ENCODE measurements at places on chromosomes 2 and 18.

DNA sequence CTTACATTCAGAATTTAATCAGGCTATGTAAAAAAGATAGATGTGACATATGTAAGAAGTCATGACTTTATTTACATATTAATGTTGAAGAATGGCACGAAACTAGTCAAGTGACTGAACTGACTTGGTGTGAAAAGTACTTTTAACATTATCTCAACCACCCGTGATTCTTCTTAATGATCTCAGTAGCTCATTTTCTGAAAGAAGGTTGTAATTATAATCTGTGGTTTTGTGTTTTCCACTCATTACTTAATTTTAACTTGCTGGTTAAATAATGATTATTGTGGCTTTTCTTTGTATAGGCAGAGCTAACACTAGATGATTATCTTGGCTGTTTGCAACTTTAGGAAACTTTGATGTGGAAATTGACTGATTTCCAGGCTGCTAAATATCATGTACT, 18.5 kb downstream of the KCNJ13 start:
- no peak for DNase-seq

GRCh38 chr2:181140928-181141327, 160.5 kb downstream of the UBE2E3 start:
- no peak for DNase-seq

DNA sequence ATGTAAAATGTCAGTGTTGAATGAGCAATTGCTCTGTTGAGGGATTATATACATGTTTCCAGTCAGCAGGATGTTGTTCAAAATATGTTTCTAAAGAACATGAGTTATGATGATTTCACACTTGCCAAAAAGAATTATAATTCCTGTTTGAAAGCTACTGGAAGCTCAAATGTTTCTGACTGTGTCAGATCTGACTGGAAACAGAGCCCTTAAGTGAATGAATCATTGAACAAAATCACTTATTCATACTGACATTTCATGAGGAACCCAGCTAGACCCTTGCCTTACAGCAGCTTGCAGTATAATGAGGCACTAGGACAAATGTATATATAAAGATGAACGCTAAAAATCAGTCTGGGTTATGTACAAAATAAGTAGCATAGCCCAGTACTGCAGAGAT, 35.4 kb upstream of the ITGAV start:
- DNase-seq: no peak

- no peak for DNase-seq
These were observed 373.5 kb upstream of the MYT1L start for GRCh38 chr2:2704428-2705090.

GRCh38 chr2:1594123-1594372, 150.3 kb downstream of the PXDN start:
- no peak for DNase-seq

- no peak for DNase-seq
These were observed 19.8 kb downstream of the DTYMK start for GRCh38 chr2:241666627-241667400.

DNA sequence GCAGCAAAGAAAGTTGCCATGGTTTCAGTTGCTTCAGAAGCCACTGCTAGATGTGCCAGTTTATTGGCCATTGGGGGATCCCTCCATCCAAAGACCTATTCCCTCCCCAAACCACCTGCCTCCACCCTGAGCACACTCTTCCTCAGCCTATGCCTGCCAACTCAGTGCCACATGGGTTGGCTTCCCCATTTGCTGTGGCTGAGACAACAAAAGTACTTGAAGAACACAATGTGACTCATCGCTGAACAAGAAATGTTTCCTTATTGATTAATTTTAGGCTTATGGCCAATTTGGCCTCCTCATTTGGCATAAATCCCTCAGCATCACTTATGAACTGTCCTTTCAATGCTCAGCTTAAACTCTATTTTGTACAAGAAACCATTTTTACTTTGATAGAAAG, 215.9 kb downstream of the TMEM247 start:
- DNase-seq: no peak

DNA sequence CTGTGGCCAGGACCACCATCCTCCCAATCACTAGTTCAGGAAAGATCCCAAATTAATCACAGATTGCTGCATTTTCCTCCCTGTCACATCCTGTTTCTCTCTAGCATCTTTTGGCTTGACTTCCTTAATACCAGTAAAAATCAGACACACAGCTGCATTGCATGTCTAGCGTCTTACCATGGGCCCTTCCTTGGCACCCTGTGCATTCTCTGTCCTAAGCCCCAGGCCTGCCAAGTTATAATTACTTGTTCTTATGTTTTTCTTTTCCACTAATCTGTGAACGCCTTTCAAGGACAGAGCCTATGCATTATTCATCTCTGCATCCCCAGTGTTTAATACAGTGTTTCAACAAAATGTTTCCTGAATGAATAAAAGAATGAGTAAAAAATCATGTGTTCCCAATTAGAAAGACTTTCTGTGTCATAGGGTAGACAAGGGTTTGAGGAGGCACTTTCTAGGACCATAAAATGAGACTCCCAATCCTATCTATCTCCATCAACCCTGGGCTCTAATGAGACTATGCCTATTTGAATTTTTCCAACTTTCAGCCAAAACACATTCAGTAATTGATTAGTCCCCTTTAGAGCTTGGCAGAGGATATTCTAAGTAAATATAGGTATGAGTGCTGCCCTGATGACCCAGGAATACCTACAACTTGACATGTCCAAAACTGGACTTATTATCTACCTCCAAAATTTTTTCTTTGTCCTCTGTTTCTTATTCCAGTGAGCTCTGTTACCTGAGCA, 10.3 kb upstream of the NT5C1B start:
- DNase-seq: peak; percentile 75

DNA sequence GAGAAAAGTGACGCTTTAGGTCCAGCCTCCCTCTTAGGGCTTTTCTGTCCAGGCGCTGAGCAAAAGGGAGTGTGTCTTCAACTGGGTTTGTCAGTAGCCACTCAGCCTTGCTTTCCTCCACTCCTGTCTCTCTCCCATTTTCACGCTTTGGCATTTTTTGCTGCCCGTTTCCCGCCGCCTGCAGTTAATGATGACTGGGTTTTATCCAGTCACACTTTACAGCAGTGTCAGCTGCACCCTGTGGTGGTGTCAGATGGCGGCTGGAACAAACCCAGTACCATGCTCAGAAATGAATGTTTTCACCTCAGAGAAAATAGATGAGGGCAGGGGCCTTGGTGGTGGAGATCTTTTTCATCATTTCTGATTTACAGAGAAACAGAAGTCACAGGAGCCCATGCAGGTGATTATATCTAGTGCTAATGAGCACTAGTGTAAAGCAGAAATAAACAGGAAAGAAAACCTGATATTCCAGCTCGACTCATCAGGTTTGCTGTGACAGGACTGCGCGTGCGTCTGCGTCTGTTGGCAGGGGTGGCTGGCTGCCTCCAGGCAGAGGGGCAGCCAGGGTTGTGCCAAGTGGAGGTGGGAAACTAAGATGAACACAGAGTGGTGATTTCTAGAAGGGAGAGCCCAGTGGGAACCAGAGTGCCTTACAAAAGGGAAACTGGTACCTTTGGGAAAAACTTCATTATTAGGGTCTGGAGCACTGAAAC, 139.9 kb downstream of the TANC1 start:
- no peak for DNase-seq

DNA sequence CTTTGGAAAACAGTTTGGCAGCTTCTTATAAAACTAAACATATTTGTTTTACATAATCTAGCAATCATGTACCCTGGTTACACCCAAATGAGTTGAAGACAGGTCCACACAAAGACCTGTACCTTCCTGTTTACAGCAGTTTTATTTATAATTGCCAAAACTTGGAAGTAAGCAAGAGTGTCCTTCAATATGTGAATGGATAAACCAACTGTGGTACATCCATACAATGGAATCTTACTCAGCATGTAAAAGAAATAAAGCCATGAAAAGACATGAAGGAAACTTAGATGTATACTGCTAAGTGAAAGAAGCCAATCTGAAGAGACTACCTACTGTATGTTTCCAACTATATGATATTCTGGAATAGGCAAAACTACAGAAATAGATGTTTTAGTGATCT, 23.7 kb downstream of the ORC4 start:
- no peak for DNase-seq

DNA sequence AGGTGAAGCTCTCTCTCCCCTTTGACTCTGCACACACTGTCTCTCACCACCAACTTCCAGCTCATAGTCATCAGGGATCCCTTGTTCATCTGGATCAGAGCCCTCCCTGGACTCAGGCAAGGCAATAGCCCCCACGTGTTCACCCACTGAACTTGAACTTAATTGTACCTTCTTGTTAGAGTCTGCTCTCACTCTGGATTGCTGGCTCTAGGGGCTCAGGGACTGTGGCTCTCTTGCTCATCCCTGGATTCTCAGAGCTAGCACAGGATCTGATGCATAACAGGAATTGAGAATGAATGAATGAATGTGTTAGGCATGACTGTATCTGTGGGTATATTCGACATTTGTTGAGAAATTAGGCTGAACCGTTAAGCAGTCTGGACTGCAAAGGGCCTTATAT, 16.7 kb upstream of the ASAP2 start:
- DNase-seq: no peak

DNA sequence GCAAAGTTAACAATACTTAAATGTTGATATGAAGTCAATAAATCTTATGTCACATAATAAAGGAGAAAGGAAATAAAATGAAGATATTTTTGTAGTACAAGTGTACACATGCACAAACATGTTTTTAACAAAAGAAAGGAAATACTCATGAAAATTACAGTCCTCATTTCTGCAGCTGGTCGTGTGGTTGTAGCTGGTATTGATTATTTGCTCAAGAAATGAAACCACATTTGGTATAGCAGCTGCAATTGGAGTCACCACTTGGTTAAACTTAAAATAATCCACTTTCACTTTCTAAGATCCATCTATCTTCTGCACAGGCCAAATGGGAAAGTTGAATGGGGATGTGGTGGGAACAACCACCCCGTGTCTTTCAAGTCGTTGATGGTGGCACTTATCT, 580.5 kb upstream of the NRXN1 start:
- no peak for DNase-seq

DNA sequence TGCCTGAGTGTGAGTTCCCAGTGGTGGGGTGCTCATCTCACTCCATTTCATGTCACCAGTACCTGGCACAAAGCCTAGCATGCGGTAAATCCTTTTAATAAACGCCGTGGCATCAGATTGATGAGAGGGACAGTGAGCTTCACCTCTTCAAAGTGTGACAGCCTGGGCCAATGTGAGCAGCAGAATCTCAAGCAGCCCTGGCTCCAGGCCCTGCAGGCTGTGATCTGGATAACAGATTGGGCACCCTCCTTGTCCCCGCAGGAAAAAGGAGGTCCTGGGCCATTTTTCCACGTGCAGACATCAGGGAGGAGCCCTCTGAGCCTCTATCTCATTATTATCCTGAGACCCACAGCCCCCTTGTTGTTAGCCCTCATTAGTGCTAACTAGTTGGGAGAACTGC, 34.8 kb downstream of the TET3 start:
- DNase-seq: no peak

DNA sequence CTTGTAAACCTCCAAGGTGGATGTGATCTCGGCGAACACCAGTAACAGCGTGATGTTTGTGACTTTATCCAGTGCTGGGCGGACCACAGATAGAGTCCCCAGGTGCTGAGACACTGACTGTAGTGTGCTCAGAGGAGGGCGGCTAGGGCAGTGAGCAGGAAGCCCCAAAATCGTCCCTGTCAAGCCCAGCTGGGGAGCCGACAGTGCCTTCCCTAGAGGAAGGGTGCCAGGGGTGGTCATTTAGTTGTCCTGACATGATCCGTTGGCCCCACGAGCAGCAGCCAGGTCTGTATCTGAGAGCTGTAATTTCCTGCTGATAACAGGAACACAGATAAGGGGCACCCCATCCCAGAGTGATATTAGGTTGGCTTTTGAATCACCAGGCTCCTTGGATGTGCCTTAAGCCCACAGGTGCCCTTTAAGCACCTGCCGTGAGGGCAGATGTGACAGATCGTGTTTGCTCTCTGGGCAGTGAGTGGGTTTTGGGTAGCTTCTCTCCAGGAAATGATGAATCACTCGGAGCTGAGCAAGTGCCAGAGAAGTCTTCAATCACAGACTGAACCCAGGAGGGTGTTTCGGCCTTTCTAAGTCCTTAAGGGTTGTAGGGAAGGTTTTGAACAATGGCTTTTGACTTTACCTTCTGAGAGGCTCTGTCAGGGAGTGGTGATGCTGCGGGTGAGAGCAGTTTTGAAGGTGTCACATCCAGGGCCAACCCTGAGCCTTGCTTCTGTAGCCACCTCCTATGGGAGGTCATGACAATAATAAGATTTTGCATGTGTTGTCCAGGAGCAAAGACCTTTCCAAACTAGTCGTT, 7.7 kb downstream of the LPIN1 start:
- peak; percentile 63 for DNase-seq

GRCh38 chr2:151984424-151985083, 114.3 kb downstream of the CACNB4 start:
- DNase-seq: no peak

GRCh38 chr2:130814931-130815680, 21.6 kb upstream of the ARHGEF4 start:
- no peak for DNase-seq

DNA sequence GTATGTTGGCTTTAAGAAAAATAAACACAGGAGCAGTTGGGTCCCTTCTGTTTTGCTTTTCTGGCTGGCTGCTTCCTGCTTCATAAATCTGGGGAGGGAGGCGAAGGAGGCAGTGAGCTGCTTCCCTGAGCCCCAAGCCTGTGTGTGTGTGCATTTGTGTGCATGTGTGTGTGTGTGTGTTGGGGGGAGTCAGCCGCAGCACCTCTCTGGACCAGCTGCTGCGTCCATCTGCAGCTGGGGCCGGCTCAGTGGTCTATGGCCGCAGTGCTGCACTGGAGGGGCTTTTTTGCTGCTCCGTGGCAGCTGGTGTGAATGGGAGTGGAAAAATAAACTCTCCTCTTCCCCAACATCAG, 192.3 kb downstream of the RNF144A start:
- DNase-seq: no peak

GRCh38 chr2:231300722-231301076, 94.8 kb upstream of the B3GNT7 start:
- DNase-seq: no peak

DNA sequence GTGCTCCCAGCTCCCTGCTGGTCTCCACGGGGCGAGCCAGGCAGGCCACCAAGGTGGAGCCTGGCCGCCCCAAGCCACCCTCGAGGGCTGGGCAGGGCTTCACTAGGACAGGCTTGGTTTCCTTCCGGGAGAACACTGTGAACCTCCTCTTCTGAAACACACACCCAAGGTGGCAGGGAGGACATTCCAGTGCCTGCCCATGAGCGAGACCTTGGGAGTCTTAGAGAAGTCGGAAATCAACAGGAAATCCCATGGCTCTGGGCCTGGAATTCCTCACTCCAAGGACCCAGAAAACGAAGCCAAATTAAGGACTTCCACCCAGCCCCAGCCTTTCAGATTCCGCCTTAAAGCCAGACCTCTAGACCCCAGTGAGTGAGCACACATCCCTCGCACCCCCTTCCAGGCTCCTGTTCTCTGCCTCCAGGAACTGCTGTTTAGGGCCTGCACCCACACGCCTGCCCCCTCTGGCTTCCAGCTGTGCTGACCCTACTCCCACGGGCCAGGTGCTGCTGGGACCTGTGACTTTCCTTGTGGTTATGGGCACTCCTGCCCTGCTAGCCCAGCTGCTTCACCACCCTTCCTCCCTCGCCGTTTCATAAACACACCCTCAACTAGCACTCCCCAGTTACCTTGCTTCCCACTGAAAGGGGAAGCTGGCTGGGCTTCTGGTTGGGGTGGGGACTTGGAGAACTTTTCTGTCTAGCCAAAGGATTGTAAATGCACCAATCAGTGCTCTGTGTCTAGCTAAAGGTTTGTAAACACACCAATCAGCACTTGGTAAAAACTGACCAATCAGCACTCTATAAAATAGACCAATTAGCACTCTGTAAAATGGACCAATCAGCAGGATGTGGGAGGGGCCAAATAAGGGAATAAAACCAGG, 13.7 kb downstream of the GPR17 start:
- no peak for DNase-seq

GRCh38 chr2:197414515-197414914, 20.3 kb downstream of the SF3B1 start:
- DNase-seq: no peak

All from adipocyte (in vitro differentiated cells).